Right renal pelvis (tissue), 4 donors: ENCODE measurements at places on chromosomes 16 and 17. TPM values are rescaled to one million over a fixed set of nuclear protein-coding genes. Genes with fewer than 3 reads are reported as not detected.

GRCh38 chr17:83110735-83111134, 31.3 kb downstream of the METRNL start:
- no peak for DNase-seq

DNA sequence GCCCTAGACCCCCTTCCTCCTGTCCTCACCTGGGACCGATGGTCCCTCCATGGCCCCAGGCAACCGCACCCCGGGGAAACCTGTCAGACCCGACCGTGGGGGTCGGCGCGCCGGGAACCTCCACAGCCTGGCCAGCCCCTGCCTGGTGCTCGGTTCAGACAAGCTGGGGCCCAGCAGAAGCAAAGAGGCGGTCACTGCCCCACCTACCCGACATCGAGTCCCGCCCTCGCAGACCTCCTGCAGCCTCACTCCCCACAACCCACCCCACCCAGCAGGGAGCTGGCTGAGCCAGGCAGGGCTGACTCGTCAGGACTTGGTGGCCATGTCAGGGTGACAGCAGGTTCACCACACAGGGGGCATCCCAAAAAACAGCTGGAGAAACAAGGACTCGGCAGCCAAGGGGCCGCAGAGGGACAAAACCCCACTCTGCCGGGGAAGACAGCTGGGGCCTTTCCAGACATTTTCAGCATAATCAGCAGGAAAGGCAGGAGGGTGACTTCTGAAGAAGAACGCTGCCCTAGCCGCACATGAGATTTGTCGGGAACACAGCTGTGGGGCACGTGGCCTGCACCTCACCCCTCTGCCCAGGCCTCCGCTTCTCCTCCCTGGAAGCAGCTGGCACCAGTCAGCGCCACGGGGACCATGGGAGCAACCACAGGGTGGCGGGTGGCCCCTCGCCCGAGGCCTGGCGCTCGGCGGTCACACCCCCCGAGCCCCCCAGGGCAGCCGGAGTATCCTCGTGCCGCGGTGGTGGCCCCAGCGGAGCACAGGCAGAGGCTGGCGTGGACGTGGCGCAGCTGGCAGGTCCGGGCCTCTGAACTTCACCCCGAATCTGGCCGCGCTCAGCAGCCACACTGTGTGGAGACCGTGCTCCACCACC, 22.9 kb downstream of the GNPTG start:
- DNase-seq: no peak

GRCh38 chr16:27366687-27367460, 35.1 kb upstream of the IL21R start:
- no peak for DNase-seq

DNA sequence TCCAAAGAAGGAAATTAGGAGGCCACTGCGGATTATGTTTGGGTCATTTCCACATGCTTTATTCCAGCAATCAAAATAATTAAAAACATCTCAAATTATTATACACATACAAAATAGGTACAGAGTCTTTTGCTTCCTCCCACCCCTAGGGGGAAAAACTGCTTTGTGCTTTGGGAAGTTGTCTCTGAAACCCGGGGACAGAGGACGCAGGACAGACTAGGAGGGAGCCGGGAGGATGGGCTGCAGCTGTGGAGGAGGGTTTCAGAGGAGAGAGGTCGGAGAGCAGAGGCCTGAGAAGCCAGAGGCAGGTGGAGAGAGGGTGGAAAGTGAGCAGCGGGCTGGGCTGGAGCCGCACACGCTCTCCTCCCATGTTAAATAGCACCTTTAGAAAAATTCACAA, 17.4 kb downstream of the COL1A1 start:
- no peak for DNase-seq

ITPRIPL2 gene
- polyA plus RNA-seq: 17.7 TPM

TMEM98 gene
- polyA plus RNA-seq: 201 TPM

MYH8 gene
- polyA plus RNA-seq: 0.89 TPM
